ENCODE measurements at places on chromosomes 6 and 20.

GRCh38 chr20:64049060-64049877 is at the start of gene SOX18:
SOX18 (minus strand) TSS chr20:64049639; CDS start chr20:64049516, 123 bp downstream.
- peak; percentile 57 for DNase-seq

DNA sequence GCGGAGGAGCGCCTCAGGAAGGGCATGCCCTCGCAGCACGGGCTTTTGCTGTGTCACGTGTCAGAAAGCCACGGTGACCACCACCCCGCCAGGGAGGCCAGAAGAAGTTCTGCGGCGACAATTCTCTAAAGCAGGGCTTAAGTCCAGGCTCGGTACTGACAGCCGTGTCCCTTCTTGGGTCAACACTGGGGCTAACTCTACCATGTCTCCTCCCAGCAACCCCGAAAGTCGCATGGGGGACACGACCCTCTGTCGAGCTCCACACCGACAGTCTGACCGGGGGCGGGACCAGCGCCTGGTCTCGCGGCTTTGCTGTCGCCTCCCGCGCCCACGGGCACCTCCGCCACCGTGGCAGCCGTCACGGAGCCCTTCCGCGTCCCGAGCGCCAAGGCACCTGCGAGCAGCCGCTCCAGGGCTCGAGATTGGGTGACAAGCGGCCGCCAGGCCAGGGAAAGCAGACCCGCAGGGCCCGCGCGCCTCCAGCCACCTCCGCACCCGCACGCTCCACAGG is 534 bp downstream of the NANP start:
- peak; percentile 58 for DNase-seq

- no peak for DNase-seq
Measured at GRCh38 chr6:114764866-114765265, 422.0 kb upstream of the HS3ST5 start.

- no peak for DNase-seq
Measured at GRCh38 chr6:138873191-138873590, 77.3 kb downstream of the ECT2L start.

- DNase-seq = no peak
Measured at GRCh38 chr20:47258745-47259695, 97.5 kb downstream of the ZMYND8 start.

- DNase-seq = no peak
Measured at GRCh38 chr6:158118886-158119285, 49.2 kb downstream of the SERAC1 start.

DNA sequence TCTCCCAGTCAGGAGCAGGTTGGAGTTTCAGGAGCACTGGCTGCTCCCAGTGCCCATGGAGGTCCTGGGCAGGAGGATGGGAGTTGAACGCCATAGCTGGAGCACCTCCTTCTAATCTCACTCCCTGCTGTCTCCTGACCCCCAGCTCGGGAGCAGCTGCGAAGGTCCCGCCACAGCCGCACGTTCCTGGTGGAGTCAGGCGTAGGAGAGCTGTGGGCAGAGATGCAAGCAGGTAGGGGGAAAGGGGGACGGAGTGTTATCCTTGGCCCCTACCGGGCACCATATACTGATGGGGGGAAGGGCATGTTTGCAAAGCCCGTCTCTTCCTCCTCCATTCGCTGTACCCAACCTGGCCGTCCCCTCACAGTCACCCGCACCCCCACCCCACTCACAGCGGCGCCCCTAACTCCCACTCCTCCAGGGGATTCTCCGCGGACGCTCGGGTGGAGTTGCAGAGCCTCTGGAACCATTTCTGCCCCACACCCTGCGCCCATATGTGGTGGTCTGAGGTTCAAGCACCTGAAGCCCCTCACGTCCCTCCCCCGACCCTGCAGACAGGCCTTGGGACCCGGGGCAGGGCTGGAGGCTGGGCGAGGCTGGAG is 16.7 kb downstream of the HSPA12B start:
- no peak for DNase-seq

DNA sequence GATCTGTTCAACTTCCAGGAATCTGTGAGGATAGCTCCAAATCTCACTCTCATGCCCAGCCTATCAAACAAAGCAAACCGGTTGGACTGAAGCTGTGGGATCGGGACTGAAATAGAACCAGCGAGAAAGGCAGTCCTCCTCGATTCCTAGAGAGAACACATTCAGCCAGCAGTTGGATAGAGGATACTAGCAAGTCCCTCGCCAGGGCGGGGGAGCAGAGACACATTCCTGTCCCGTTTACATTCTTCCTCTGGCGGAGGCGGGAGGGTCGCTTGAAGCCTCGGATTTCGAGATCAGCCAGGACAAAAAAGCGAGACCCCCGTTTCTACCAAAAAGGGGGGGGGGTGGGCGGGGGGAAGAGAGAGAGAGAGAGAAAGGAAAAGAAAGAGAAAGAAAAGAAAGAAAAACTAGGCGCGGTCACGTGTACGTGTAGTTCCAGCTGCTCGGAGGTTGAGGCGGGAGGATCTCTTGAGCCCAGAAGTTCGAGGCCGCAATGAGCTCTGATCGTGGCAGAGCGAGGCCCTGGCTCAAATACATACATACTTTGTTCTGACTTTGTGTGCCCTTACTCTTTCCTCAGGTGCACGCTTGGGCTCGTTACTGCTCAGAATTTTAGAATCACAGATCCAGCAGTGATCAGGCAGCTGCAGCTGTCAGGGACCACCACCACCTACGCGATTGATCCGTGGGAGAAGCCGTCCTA is 19.5 kb downstream of the ZNF311 start:
- no peak for DNase-seq

- no peak for DNase-seq
Measured at GRCh38 chr6:87907521-87907920, 140.1 kb upstream of the SPACA1 start.

DNA sequence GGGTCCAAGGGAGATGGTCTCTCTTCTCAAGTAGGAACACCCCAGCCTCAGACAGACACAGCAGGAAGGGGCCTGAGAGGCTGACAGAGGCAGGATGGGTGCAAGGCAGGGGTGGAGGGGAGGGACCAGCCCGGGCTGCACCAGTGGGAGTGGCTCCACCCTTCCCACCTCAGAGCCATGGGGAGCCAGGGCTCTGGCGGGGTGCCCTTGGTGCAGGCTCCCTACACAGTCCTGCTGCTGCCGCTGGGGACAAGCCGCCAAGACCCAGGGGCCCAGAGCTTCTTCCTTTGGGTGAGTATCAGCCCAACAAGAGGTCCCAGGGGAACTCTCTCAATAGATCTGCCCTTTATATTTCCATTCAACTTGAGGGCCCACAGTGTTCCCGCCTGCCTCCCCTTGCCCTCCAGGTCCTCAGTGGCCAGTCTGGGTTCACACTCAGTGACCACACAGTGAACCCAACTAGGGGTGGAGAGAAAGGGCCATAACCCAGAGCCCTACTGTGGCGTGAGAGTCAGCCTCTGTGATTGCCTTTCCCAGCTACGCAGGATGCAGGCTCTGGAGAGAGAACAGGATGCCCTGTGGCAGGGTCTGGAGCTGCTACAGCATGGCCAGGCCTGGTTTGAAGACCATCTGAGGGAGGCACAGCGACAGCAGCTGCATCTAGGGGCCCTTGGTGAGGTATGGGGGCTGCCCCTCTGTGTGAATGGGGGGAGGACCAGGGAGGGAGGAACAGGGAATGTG is 592 bp downstream of the SAPCD1 start:
- no peak for DNase-seq

- no peak for DNase-seq
Measured at GRCh38 chr6:128494440-128494839, 26.0 kb downstream of the PTPRK start.

- DNase-seq = no peak
Measured at GRCh38 chr20:44491635-44492395, 16.1 kb downstream of the TTPAL start.

DNA sequence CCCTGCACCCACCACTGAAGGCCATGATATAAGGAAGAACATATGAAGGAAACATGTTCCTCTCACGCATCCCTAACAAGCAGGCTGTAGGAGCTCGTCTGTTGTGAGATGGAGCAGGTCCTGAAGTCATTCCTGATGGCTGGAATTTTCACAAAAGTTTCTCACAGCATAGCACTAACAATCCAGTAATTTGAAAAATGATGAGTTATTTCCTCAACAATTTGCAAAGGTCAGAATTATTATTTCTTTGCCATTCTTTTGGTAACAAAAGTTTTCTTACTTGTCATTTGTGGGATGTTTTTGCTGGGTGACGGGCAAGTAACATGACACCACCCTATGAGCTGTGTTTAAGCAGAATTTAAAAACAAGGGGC is 27.6 kb upstream of the FRMD1 start:
- no peak for DNase-seq

GRCh38 chr6:71204741-71205140 is 83.9 kb upstream of the OGFRL1 start:
- DNase-seq = no peak

GRCh38 chr20:6705106-6705766 is 62.2 kb upstream of the BMP2 start:
- no peak for DNase-seq

DNA sequence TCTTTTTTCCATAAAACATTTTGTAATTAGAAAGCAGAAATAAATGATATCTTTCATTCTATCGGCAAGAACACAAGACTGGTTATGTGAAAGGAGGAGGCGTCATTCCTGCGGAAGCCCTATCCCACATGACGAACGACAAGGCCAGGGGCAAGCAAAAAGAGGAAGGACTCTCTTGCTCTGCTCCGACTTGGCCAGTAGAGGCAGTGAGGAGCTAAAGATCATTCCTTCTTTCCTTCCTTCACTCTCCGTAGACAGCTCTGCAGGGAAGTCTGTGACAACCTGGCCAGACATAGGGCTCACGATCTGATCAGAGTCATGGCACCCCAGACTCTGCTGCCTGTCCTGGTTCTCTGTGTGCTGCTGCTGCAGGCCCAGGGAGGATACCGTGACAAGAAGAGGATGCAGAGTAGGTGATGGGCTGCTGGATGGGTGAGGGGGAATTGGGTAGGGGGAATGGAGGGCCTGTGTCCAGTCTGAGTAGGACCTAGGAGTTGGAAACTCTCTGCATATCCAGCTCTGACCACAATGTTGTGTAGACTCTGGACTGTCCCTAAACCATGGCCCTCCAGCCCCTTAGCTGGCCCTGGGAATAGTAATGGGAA is at the start of gene WFDC10A:
WFDC10A (plus strand) TSS at position 244 of the 605 bp plus-strand sequence; CDS start at position 319, 75 bp downstream.
- peak; percentile 46 for DNase-seq

GRCh38 chr20:33609504-33609903 is 52.6 kb upstream of the C20orf144 start:
- DNase-seq = no peak

GRCh38 chr20:25685276-25686080 is 11.2 kb downstream of the ZNF337 start:
- DNase-seq = no peak

DNA sequence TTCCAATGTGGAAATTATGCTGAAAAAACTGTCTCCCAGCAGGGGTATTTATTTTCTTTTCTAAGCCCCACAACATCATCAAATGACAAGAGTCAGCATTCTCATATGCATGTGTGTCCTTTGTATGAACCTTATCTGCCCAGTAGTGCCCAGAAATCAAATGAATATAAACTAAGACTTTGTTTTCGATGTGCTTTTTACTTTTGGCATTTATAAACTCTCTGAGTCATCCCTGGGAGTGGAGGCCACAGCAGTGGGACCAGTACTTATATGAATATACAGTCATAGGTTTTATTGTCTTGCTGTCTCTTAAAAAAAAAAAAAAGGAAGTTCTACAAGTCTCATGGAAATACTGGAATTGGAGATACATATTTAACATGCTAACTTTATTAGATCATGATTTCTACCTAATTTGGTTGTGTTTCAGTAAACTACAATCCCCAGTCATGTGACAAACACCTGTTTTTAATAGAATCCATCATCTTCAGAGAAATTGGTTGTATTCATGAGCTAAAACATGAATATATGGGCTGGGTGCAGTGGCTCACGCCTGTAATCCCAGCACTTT is 99.2 kb upstream of the TMEM181 start:
- no peak for DNase-seq

- DNase-seq = no peak
Measured at GRCh38 chr20:53902968-53903651, 167.3 kb downstream of the BCAS1 start.

DNA sequence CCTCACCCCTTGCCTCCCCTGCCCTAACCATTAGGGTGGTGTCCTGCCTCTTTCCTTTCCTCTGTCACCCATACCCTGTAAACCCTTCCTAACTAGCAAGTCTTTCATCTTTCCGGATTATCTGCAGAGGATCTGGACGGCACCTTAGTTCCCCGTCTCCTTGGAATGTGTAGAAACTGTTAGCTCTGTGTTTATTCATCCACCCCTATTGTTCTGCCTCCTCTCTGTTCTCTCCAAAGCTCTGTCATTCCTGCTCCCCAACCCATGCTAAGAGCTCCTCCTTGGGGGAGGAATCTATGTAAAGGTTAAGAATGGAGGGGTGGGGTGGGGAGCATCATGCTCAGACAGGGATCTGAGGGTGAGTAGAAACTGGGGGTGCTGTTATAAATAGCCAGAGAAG is 39.4 kb upstream of the KCNK5 start:
- DNase-seq = no peak

DNA sequence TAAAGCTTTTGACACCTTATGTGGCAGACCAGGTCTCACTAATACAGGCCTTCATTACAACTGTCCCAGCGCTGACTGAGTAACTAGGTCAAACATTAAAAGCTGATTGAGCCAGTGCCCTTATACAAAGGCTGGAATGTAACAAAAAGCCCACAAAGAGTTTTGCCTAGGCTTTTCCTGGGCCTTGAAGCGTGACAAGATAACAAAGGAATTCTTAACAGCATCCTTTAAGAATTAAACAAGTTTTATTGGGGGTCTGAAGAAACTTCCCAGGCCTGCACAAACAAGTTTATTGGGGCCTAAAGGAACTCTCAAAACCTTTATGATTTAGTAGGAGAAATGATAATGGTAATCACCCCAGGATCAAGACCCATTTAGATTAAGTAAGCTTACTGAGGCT is 267.6 kb upstream of the FAM83B start:
- DNase-seq = no peak

GRCh38 chr20:32189691-32190615 is 17.6 kb downstream of the PLAGL2 start:
- peak; percentile 72 for DNase-seq

- DNase-seq = peak; percentile 56
Measured at GRCh38 chr20:62122654-62123449, 577 bp downstream of the LSM14B start.

DNA sequence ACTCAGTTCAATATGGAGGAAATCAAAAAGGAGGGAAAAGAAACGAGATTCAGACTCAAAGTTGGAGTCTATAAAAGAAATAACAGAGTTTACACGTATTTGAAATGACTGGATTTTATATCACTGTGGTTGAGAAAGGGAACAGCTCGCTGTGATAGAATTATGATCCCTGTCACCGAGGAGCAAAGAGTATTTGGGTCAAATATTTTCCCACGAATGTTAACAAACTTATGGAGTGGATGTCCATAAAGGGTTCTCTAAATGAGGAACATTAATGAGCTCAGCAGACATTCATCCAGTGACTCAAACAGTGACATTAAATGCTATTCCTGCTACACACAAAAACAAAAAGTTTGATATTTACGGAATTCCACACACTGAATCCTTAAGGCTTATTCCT is 57.9 kb downstream of the FHL5 start:
- no peak for DNase-seq

- no peak for DNase-seq
Measured at GRCh38 chr20:50199703-50200102, 9.1 kb downstream of the CEBPB start.
